ENCODE measurements at places on chromosomes 2 and 18.
A peak's percentile ranks its signal among the peaks of the same experiment; 100 is the strongest.

DNA sequence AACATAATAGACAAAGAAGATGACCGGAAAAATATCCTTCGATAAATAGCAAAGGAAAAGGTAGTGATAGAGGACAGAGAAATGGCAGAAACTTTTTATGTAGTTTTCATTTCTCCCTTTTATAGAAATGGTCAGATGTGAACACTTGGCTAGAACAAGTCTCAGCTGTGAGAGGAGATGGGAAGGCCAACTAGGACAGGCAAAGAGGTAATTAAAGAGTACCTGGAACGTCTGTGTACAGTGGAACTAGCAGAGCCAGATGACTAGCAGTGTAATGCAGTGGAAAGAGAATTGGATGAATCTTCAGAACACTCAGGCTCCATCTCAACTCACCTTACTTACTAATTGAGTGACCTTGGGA lies 69.2 kb downstream of the NABP1 start:
- DNase-seq, result no peak

DNA sequence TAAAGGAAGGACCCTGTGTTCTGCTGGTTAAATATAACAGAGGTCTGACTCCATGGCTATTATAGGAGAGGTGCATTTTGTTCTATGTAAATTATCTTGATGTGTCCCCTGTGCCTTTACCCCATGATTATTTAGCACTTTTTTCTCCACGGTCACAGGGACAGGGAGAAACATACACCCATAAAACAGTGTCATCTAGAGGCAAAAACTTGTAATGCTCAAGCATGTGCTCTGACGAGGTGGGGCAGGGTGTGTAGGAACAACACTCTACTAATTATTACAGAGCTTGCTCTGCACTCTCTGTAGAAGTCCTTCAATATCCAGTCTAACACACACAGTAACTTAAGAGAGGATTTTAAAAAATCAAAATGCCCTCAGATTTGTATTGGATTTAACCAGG lies 187.9 kb downstream of the NEDD4L start:
- DNase-seq, result no peak

- DNase-seq, result no peak
Observed at GRCh38 chr2:215274829-215275228, 37.0 kb upstream of the ATIC start.

DNA sequence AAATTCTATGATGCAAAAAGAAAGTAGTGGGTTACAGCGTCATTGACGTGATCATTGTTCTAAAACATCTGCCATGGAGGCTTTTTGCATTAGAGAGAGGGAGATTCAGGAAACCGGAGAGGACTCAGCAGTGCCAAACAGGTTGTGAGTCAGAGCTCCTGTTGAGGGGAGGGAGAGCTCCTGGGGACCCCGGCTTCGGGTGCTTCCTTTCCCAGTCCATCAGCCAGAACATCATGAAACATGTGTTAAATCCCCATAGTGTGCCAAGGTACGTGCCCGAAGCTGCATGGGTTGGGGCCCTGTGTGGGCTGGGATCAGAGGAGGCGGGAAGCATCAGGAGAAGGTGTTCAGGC lies 791 bp upstream of the CYRIA start:
- DNase-seq, result peak; percentile 45

DNA sequence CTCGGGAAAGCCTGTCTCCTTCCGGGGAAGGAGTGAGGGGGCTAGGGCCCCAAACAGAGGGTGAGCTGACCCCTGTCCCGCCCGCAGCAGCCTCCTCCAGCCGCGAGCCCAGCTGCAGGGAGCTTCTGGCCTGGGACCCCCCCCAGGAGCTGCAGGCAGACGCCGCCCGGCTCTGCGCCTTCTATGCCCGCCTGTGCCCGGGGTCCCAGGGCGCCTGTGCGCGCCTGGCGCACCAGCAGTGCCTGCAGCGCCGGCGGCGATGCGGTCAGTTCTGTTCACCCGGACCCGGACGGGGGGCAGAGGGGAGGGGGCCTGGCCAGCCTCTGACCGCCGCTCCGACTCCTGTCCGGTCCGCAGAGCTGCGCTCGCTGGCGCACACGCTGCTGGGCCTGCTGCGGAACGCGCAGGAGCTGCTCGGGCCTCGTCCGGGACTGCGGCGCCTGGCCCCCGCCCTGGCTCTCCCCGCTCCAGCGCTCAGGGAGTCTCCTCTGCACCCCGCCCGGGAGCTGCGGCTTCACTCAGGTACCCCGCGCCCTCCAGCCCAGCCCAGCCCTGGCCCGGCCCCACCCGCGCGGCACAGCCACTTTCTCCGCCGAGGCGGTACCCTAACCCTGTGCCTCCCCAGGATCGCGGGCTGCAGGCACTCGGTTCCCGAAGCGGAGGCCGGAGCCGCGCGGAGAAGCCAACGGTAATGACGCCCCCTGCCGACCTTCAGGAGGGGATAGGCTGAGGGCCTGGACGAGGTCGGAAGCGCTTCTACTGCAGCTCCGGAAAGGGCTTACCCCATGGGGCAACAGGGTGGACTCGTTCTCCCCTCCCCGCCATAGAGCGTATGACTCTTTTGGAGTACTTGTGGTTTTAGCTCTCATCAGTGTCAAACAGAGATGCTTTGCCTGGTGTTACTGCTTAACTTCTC lies 2.0 kb upstream of the CHRND start:
- peak; percentile 17 for DNase-seq
